GF-D8 (cell line): ENCODE measurements at places on chromosomes 2 and 18.
A peak's percentile ranks its signal among the peaks of the same experiment; 100 is the strongest.

DNA sequence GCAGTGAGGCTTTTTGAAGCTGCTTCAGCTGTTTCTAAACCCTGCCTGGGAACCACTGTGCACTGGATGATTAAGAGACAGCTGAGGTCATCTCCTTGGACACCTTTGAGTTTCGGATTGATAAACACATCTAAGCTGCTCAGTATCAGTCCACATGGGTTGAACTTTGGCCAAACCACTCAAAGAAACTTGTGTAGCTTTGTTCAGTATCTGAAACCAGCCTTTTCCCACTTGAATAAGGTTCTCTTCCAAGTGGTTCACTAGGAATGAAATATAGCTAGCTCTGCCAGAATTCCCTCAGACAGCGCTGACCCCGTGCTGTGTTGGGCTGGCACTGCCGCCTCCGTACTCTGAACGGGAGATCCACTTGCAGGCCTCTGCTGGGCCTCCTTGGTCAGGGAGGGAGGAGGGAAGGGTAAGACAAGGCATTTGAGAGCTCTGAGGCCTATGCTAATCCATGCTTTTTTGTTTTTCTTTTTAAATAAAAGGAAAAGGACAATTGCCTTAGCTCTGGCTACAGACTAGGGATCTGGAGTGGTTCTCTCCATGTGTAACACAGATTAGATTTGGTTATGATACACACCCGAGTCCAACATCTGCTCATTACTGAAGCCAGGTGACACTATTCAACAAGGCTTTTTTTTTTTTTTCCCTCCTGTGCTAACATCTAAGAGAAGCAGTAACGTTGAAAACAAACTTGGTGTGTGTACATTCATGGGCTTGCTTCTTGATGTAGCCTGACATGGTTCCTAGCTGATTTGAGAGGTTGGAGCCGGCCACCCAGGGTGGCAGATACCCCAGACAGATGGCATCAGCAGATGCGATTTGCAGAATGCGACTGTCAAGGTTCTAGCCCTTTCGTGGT lies 67.7 kb downstream of the NCK2 start:
- no peak for DNase-seq

GRCh38 chr2:209351636-209352035 lies 72.2 kb upstream of the MAP2 start:
- no peak for DNase-seq

DNA sequence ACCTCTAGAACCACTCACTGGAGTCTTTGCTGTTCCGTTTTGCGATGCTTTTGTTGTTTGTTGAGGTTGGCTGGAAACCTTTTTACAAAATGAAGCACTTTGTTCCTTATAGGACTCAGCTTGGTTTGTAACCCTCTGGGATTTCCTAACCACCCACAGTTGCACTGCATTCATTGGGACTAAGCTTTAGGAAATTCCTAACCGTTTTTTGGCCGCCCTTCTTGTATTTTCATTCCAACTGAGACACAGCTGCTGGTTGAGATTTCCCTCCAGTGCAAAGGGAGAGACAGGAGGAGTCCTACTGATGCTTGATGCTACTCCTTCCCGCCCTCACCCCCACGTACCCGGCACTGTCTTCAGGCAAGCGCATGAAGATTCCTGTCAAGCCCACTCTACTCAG lies 6.1 kb upstream of the DIPK1C start:
- DNase-seq = no peak

GRCh38 chr2:172864182-172864581 lies 128.5 kb downstream of the RAPGEF4 start:
- DNase-seq = no peak

DNA sequence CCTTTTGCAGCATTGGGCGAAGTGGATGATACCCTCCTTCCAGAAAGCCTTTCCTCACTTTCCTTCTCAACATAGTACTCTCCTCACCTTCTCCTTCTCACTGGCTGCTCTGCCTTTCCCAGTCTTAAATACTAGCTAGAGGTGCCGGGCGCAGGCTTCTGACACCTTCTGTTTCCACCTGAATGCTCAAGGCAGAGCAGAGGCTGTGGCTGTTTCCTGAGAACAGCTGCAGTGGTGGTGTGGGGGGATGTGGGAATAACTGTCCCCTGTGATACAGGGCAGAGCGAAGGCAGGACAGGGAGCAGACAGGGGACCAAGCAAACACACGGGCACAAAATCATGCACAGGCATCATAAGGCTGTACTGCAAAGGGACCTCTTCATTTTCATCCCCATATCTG lies 303.1 kb downstream of the SS18 start:
- DNase-seq = no peak

DNA sequence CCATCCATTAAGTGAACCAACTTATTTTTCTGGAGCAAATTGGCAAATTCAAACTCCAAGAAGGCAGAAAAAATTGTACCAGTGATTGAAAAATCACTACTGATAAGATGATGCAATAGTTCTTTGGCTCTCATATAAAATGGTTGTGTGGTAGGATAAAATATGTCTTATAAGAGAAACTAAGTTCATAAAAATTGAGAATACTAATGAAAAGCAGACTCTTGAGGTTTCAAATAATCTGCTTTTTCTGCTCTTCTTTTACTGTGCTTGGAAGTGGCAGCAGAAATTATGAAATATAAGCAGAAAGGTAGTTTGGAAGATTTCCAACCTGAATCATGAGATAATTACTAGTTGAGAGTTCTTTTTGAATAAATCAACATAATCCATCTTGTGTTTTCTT lies 61.9 kb downstream of the PPP1R1C start:
- no peak for DNase-seq

- DNase-seq = no peak
Measured at GRCh38 chr2:241005569-241005968, 7.2 kb downstream of the SNED1 start.

- no peak for DNase-seq
Measured at GRCh38 chr2:156657809-156658208, 221.6 kb downstream of the GPD2 start.

DNA sequence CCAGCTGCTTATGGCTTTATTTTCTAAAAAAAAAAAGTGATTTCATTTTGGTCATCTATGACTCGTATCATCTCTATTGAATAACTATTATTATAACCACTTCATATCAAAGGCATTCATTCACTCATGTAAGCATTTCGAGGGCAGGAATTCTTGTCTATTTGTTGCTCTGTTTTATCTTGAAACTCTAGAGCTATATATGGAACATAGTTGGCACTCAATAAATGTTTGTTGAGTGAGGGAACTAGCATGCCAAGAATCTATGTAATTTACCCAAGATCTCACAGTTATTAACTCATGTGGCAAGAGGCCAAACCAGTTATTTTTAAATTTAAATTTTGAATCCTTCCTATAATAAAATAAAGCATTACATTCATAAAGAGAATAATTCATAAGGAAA lies 470.1 kb downstream of the TMX3 start:
- DNase-seq = no peak

GRCh38 chr2:164515030-164515429 lies 106.3 kb downstream of the GRB14 start:
- DNase-seq = no peak

- peak; percentile 6 for DNase-seq
Measured at GRCh38 chr2:42214669-42215068, 45.5 kb downstream of the EML4 start.

- DNase-seq = no peak
Measured at GRCh38 chr2:30356071-30356470, 91.0 kb upstream of the LCLAT1 start.

DNA sequence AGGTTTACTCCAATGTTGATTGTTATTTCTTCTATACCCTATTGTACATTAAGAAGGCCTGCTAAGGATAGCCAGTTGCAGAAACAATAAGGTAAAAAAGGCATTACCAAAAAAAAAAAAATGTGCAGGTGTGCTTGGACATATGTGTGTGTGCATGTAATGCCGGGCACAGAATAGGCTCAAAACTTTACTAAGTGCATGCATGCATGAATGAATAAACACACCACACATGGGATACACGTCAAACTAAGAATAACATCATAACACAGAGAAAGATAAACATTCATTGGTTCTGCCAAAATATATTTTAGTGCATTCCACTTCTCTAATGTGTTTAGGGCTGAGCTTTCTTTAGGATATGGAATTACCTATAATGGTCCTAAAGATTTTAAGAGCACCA lies 298.2 kb downstream of the TCF4 start:
- no peak for DNase-seq

GRCh38 chr2:141570474-141571131 lies 560.2 kb downstream of the LRP1B start:
- no peak for DNase-seq

GRCh38 chr2:150938527-150938926 lies 323.1 kb downstream of the RBM43 start:
- no peak for DNase-seq

DNA sequence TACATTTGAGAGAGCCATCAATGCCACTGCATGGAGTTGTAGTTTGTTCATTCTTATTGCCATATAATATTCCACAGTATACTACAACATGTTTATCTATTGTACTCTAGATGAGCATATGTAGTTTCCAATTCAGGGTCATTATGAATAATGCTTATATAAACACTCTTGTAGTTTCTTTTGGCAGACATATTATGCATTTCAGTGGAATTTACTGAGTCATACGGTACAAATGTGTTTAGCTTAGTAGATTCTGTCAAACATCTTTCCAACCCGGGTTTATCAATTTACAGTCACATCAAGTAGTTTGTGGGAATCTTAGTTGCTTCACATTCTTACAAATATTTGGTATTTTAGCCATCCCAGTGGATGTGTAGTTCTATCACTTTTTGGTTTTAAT lies 161.1 kb downstream of the KCNH7 start:
- no peak for DNase-seq

DNA sequence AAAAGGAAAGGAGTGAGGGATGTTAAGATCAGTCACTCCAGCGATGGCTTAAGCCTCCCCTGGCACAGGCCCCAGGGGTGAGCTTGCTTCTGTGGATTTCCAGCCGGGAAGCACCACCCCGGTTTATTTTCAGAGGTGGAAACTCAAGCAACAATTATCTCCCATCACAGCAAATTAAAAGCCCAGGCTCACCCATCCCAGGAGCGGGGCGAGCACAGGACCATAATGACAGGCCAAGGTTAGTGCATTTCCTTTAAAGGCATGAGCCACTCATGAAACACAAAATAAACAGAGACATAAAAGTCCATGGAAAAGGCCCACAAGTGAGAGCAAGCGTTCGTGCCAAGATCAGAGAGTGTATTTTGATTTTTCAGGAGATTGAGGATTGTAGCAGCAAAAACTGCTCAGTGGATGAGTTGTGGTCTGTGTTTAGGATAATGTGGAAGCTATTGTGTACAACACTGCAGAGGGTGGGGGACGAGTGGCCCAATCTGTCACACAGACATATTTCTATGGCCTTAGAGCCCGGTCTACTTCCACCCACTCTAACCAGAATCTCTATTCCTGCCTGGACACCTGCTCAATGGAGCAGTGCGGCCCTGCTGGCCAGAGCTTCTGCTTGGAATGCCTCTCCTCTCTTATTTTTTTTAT lies 111.4 kb upstream of the CDC42EP3 start:
- no peak for DNase-seq

- no peak for DNase-seq
Measured at GRCh38 chr2:191927319-191927867, 80.5 kb upstream of the CAVIN2 start.

DNA sequence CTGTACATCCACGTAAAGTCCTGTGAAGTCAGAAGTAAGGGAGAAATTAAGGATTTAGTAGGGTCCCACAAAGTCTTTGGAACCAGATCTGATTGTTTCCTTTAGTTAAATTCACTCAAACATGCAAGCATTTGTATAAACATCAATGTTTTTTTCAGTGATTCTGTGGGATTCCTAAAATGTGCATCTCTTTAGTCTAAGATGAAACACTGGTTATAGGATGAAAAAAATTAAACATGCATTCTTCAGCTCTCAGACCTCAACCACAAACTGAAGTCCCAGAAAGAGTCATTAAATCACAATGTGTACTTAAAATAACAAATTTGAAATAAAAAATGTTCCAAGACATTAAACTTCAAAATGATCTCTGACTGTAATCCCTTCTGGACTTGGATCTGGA lies 76.5 kb upstream of the APCDD1 start:
- DNase-seq = no peak

DNA sequence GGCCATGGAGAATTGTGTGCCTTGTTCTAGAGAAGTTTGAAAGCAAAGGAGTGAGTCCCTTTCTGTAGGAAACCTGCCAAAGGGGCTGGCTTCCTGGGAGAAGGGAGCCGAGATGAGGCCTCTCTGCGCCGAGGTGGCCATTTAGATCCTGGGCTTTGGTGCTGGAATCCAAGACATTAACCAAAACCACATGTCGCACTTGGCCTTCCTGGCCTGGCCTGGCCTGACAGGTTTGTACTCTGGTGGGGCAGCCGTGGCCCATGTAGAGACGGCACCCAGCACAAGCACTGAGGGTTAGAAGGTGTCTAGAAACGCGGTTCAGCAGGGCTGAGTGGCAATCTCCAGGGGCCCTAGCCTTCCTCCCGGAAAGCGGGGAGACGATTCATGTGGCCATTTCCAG lies 7.1 kb downstream of the CNNM3 start:
- DNase-seq = no peak
